ENCODE measurements at places on chromosomes 7 and 10. TPM values are rescaled to one million over a fixed set of nuclear protein-coding genes. Genes with fewer than 3 reads are reported as not detected.

DNA sequence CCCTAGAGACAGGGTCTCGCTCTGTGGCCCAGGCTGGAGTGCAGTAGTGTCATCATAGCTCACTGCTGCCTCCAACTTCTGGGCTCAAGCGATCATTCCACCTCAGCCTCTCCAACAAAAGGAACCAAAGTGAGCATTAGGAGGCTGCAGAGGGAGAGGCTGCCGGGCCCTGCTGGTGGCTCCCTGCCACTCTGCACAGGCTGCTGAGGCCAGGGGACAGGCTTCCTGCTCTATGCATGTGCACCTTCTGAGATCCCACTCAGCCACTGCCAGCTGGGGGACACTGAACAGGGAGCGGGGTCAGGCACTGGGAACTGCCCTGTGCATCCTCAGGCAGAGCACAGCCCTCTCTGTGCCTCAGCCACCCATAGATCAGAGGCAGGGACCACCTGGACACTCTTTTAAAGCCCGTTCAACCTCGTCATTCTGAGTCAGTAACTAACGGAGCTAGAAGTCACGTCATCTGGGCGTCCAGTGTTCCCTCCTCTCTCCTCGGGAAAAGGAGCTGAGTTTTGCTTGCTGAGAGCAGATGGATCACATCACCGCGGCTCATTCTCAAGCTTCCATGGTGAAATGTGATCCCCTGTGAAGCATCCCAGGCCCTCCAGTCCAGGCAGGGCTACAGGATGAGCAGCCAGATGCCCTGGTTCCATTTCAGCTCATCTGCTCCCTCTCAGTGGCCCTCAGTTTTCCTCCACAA lies 109.6 kb downstream of the MYL10 start:
- no peak for DNase-seq

- no peak for DNase-seq
These were observed 52.0 kb downstream of the VCL start for GRCh38 chr10:74049955-74050354.

DNA sequence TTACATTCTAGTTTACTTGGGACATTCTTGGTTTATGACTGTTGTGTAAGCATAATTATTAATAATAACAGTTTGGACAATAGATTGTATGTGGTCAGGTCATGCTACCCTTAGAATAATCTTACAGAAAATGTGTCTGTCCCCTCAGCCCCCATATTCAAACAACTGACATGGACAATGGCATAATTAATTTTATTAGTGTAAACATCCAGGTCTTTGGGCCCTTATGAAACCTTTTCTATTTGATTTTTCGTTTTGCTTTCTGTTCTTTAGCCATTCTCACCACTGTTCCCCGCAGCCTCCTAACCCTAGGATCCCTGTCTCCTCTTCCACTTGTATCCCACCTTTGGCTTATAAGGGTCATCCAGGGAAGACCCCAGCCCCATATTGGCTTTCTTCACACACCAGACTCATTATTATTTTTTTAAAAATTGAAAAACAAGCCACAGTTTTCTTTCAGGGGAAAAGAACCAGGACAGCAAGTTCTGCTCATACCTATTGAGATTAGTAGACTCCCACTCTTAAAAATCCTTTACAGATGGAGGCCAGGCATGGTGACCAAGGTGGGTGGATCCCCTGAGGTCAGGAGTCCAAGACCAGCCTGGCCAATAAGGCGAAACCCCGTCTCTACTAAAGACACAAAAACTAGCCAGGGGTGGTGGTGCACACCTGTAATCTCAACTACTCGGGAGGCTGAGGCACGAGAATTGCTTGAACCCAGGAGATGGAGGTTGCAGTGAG lies 11.5 kb downstream of the VIM start:
- DNase-seq, result no peak

GRCh38 chr10:94046098-94046497 lies 52.4 kb downstream of the PLCE1 start:
- no peak for DNase-seq

- DNase-seq, result no peak
These were observed 101.0 kb downstream of the CDCA7L start for GRCh38 chr7:21844742-21845141.

GRCh38 chr10:89392974-89393373 lies 551 bp downstream of the IFIT1 start:
- no peak for DNase-seq

DNA sequence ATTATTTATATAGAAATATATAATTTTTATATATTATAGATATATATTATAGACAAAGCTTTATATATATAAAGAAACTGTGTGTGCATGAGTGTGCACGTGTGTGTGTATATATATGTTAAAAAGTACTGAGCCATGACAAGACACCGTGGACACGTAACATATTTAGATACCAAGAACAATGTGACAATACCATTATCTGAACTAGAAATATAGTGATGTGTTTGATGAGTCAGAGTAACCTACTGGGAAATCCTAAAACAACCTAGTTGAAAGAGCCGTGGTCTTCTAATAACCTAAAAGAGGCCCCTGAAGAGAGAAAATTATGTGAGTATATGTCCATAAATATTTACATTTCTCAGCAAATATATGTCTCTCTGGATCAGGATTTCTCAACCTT lies 50.7 kb upstream of the ITGB8 start:
- DNase-seq, result no peak

- DNase-seq, result no peak
These were observed 14.9 kb downstream of the BZW2 start for GRCh38 chr7:16660702-16661464.

- DNase-seq, result no peak
These were observed 50.9 kb downstream of the MCU start for GRCh38 chr10:72742797-72743196.

- DNase-seq, result no peak
These were observed 113.4 kb downstream of the ST7 start for GRCh38 chr7:117066668-117067067.

GRCh38 chr10:38050212-38050611 lies 39.7 kb downstream of the ZNF33A start:
- DNase-seq, result no peak

DNA sequence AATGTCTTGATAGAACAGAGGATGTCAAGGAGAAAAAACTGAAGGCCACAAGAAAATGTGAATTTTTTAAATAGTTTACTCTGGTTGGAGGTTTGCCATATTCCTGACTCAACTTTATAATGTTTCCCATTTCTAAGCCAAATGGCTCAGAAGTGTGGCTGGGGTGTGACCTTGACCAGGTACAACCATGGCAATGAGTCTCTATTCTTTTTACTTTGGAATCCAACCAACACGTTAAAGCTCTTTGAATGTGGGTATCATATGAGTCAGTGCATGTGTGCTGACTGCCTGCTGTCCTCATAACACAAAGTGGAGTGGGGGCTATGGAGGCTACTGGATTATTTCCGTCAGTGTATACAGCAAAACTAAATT lies 33.5 kb upstream of the DLD start:
- no peak for DNase-seq

DNA sequence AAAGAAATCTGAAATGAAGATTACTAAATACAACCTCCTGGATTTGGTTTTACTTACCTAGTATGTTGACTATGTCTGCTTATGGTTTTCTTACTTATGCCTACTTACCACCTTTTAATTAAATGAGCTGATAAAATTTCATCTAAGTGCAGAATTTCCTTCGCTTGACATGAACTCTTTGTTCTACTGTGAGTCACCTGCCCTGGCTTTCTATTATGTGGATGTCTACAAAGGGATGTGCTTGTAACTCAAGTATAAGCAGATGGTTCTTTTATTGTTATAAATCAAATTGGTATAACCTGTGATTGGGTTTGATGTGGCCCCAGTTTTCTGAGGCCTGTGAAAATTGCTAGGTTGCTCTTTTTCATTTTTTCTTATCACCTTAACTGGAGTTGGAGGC lies 389.1 kb upstream of the ANKRD30A start:
- no peak for DNase-seq

DNA sequence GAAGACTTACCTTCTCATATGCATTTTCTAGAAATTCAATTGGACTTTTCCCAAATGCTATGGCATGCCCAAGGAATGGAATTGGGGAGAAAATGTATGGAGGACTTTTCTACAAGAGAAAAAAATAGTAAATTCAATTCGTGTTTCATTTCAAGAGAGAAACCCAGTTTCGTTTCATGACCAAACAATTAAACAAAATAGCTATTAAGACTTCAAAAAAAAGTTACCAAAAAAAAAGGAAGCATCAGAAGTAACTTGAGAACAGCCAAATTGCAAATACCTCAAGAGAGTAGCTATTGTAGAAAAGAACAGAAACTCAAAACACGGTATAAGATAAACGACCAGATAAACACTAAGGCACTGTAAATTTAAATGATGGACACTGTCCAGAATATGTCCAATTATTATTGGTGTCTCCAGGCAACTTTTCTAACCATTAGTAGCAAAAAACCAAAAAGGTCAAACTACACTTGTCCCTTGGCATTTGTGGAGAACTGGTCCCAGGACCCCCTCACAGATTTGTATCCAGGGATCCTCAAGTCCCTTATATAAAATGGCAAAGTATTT lies 2.4 kb downstream of the CYP51A1 start:
- no peak for DNase-seq

DNA sequence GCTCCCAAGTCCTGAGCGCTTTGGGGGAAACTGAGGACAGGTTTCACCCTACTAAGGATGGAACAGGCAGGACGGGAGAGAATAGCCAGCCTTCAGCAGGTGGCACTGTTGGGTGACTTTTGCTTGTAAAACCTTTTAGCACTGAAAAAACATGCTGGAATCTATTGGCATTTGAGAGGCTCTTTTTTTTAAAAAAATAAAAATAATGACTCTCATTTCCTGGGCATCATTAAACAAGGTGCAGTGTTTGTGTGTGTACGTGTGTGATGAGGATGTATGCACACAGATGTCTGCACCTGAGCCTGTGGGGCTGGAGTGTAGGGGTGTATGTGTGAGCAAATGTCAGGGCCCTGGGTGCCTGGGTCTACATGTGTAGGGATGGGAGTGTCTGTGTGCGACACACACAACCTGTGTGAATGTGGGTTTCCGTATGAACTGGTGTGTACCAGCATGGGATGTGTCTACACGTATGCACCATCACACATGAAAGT lies 177.9 kb downstream of the RPS24 start:
- no peak for DNase-seq

Gene HBP1
- 153 TPM for total RNA-seq

Gene CALCR
- not detected for total RNA-seq

Gene GPR26
- total RNA-seq, result not detected

Gene STOX1
- 3.2 TPM for total RNA-seq
